ENCODE measurements at places on chromosomes 5 and 9.

DNA sequence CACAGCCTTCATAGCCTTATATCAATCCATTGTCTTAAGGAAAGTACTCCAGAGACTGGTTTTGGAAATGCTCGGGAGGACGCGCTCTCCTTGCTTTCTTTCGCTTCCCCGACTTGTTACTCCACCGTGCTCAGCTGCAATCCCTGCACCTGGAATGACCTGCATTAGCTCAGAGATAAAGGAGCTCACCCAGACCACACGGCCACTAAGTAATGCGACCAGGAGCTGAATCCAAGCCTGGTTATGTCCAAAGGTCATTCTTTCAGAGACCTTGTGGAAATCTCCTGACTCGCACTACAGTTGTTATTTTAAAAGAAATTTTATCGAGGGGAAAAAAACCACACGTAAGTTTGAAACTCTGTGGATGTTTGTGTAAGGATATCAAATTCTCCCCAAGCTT, 135.3 kb upstream of the DPYSL3 start:
- DNase-seq, result no peak

DNA sequence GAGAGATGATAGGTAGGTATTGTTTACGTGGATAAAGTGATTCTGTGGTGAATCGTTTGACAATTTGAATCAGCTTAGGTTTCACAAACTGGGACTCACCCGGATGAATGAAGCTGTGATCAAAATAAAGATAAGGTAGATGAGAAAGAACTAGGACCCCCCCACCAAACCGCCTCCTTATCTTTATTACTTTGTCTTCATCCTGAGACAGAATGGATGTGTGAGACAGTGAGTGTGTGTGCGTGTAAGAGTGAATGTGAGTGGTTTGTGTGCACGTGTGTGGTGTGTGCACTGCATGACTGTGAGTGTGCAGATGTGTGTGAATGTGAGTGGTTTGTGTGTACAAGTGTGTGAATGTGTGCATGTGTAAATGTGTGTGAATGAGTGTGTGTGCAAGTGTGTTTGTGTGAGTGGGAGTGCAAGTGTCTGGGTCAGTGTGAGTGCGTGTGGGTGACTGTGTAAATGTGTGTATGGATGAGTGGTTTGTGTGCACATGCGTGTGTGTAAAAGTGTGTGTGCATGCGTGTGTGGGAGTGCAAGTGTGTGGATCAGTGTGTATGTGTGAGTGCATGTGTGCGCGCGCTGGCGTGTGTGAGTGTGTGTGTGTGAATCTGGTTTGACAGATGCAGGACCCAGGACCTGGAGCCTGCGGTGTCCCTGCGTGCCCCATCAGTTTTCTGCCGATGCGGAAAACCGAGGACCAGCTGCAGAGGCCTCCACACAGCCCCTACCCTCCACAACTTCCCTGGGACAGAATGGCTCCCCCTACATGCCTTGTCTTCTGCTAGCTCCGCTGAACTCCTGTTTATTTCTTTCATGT, 11.4 kb upstream of the ENG start:
- no peak for DNase-seq

DNA sequence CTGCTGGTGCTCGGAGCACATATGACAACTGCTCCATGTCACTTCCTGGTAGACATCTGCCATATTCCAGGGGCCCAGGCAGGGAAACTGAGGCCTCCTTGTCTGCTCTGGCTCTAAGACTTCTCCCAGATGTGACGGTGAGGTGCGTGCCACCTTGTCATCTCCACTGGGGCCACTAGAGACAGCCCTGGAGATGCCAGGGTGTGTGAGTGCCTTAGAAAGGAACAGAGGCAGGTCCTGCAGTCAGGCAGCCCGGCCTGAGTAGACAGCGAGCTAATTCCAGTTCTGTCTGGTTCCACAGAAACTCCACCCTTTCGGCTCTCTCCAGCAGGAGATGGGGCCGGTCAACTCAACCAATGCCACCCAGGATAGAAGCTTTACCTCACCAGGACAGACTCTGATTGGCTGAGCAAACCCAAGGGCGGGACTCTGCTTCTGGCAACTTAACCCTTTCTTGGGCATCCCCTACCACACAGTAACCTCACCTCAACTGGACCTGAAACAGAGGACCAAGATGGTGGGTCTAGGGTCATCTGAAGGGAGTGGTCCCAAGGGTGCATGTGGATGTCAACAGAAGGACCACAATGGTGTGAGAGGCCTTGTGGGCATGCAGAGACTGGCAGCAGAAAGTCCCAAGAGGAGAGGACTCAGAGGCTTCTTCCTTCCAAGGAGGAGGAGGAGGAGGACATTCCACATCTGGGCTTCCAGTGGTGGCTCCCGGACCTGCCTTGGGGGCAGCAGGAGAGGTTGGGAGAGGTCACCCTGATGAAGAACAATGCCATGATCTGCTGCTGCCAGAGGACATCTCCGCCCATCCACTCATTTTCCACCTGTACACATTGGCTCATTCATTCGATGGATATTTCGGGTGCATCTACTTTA, 77.7 kb downstream of the RGS3 start:
- no peak for DNase-seq

DNA sequence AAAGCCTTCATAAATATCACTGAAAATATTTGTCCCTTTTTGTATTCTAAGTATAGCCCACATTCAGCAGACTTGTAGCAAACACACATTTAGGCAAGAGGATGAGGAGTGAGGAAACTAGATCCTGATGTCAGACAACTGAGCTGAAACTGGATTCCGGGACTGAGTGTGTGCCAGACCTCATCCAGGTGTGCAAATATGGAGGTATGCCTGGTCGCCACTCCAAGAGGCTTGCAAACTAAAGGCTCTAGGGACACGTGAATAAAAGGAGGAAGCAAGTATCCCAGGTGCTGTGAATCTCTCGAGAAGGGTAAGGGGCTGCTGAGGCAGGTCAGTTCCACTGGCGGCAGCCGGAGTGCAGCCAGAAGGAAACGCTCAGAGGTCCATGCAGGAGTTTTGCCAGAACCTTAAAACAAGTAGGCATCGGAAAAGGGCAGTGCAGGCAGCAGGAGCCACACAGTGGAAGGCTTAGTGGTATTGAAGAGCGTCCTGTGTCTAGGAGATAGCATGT, 77.4 kb upstream of the ALDH1B1 start:
- DNase-seq, result no peak

DNA sequence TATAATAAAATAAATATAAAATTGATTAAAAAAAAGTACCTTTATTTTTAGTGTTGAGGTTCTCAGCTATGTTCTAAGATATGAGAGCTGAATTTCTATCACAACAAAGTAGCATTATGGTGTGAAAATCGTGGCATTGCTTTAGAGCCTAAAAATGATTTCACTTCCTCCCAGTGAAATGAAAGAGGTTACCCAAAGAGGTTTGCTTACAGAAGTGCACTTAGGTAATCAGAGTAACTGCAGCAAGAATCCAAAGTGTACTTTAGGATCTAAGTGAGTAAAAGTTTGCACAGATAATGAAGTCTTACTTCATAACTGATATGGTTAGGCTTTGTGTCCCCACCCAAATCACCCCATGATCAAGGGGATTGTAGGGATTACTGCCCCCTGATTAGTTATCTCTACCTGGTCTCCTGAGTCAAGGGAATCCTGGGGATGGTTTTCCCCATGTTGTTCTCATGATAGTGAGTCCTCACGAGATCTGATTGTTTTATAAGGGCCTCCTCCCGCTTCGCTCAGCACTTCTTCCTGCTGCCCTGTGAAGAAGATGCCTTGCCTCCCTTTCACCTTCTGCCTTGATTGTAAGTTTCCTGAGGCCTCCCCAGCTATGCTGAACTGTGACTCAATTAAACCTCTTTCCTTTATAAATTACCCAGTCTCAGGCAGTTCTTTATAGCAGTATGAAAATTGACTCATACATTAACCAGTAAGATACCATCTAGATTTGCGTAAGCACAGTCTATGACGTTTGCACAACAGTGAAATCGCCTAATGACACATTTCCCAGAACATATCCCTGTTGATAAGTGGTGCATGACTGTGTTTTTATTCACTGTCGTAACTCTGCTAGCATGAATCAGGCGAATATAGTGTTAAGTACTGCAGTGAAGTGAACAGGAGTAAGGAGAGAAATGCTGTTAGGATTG, 40.3 kb upstream of the LRRC70 start:
- DNase-seq, result no peak

DNA sequence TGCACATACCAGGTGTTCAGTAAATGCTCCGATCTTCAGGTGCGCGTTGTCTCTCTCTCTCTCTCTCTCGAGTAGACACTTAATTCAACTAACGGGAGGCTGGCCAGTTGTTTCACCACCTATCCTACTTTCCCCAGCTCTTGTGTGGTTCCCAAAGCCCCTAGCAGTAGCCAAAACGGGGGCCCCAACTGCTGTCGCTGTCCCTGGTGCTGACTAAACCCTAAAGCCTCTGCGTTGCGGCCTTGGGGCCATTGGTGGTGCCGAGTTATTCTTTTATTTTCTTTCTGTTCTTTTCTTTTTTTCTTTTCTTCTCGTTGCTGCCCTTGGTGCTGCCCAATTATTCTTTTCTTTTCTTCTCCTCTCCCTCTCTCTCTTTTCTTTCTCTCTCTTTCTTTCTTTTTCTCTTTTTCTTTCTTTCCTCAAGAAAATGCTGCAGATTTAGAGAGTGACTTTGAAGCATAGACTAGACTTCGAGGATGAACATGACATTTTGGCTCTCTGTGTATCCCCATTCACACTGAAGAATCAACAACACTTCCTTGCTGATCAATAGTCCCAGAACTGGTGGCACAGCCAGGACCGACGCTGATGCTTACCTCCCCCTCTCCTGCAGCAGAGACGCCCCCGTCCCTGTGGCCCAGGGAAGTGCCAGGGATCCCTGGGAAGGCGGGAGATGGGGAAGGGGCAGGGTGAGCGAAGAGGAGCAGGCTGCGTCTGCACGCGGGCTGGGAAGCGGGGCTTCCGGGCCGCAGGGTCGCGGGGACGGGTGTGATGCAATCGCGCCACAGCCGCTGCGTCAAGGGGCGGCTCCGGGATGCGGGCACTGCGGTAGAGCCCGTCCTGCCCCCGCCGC, at the start of gene FBLL1:
FBLL1 (plus strand) TSS at position 785 of the 853 bp plus-strand sequence. CDS start 200 bp downstream, outside the sequence.
- DNase-seq, result no peak

- no peak for DNase-seq
Measured at GRCh38 chr5:37120270-37120669, 128.9 kb downstream of the CPLANE1 start.

DNA sequence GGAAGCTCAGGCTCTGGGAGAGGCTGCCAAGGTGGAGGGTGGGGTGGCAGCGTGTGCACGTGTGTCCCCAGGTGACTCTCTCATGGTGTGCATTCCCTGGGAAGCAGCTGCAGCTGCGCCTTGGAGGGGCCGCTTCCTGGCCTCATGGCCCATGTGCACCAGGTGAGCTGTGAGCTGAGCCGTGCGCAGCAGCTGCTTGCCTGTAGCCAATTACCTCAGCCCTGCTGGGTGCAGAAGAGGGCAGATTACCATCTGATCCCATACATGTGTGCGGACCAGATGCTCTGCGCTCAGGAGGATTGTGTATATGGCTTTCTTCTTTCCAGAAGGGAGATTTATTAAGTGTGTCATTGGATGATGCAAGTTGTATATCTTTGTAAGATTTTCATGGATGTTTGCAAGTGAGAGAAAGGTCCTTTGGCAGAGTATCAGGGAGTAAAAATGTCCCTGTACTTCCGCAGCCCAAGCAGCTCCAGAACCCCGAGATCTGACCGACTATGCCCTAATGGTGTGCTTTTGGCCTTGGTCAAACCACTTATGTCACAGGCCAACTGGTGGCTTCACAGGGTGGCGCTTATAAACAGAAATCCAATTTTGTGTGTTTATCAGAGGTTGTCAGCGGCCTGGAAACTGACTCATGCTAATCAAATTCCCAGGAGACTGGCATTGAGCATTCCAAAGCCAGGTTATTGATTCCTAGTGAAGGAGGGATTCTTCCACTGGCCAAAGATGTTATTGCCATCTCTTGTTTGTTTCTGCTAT, 229.3 kb downstream of the GOLPH3 start:
- no peak for DNase-seq

GRCh38 chr5:143683459-143683858, 128.5 kb upstream of the HMHB1 start:
- no peak for DNase-seq

GRCh38 chr9:13447843-13448422, 168.4 kb upstream of the MPDZ start:
- no peak for DNase-seq

Data from activated gamma-delta T cell treated with Interleukin-2 at 50 U/mL for 16 hours (primary cell).